ENCODE measurements at places on chromosomes 16 and 17.

- DNase-seq, result no peak
Measured at GRCh38 chr17:33661975-33662374, 368.9 kb upstream of the ASIC2 start.

DNA sequence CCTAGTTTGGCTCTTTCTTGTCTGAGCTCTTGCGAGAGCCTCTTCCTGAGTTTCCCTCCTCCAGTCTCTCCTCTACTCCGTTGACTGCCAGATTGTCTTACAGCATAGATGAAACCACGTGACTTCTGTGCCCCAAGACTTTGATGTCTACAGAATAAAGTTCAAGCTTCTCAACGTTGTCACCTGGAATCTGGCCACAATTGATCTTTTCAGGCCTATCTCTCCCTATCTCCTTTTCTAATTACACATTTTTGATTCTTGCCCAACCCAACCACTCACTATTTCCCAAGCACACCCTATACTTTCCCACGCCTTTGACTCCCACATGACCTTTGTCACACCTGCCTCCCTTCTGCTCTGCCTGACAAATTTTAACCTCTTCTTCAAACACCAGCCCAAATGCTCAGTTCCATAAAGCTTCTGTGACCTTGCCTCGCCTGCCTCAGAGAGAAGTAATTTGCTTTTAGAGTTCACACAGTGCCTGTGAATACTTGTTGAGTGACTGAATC lies 52.4 kb upstream of the PMFBP1 start:
- DNase-seq, result no peak

GRCh38 chr17:50904518-50905459 lies 38.6 kb upstream of the TOB1 start:
- no peak for DNase-seq

DNA sequence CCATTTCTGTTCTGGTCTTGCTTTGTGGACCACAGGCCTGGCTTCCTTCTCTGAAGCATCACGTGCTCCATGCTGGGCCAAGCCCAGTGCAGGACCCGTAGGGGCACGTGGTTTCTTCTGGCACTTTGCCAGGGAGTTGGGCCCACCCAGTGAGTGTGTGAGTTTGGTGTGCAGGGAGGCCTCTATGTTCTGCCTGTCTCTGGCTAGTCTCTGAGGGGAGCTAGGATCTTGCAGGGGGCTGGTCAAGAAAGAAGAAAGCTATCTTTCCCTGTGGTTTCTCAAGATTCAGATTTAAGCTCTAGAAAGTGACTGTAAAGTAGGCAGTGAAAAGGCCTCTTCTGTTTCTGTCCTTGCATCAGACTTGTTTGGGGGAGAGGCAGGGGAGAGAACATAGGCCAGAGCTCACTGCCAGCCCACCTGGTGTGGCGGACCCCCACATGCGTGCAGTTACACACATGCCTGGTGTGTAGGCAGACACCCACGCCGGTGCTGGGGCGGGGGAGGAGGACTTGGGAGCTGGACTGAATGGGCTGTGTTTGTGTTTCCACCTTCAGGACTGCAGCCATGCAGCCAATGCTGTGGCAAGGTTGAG lies 11.8 kb downstream of the LASP1 start:
- DNase-seq, result no peak

DNA sequence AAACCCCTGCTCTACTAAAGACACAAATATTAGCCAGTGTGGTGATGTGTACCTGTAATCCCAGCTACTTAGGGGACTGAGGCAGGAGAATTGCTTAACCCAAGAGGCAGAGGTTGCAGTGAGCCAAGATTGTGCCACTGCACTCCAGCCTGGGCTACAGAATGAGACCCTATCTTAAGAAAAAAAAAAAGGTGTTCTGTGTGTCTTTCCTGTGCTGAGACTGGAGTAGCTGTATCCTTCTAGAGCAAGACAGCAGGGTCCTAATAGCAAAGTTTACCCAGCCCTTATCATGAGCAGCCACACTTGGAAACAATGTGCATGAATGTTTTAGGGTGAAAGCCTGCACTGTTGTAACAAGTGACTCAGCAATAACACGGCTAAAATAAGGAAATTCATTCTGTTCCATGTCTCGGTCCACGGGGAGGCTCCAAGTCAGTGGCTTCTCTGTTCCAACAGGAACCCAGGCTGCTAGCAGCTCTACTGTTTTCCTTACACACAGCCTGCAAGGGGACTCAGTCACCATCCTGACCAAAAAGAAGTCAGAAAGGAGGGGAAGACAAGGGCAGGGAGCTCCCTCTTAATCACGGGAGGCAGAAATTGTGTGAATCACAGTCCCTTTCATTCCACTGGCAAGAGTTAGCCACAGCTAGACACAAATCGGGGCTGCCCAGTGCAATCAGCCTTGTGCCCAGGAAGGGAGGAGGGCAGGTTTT lies 7.1 kb upstream of the SLC5A11 start:
- DNase-seq, result no peak

GRCh38 chr16:87003414-87003755 lies 313.8 kb downstream of the C16orf95 start:
- no peak for DNase-seq

GRCh38 chr16:12518241-12519175 lies 285.2 kb downstream of the CPPED1 start:
- no peak for DNase-seq

DNA sequence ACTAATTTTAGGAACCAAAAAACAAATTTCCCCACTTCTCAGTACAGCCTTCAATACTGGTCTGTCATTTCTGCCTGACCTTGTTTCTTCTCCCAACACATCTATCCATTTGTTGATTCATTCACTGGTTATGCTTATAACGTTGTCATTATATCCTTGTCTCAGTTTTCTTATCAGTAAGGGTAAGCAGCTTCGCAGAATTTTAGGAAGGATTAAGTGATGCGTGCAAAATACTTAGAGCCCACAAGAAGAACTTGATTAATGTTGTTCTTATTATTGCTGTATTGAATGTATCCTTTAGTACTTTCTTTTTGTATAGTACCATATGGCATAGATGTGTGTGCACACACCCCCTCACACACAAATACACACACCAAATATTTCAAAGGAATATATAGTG lies 403.5 kb upstream of the HSBP1 start:
- DNase-seq, result no peak

GRCh38 chr17:31524926-31525800 lies 133.7 kb downstream of the RAB11FIP4 start:
- DNase-seq, result peak; percentile 66

- no peak for DNase-seq
Measured at GRCh38 chr17:604765-605164, 109.9 kb downstream of the VPS53 start.

- DNase-seq, result no peak
Measured at GRCh38 chr17:51926448-51926847, 232.1 kb downstream of the CA10 start.

DNA sequence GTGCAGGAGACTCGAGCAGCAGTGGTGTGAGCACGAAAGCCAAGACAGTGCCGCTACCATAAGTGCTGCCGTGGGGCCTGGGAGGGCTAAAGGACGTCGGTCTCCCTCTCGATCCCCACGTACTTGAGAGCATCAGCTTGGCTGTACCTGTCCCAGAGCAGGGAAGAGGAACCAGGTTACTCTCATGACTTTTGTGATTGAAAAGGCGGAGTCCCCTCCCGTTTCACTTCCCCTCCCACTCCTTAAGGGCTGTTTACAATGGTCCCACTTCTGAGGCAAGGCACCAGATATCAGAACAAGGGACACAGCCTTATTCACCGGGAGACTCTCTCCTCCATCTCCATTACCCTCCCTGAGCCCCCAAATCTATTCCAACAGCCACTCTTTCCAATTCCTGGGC lies 20.1 kb downstream of the CNTNAP1 start:
- no peak for DNase-seq

DNA sequence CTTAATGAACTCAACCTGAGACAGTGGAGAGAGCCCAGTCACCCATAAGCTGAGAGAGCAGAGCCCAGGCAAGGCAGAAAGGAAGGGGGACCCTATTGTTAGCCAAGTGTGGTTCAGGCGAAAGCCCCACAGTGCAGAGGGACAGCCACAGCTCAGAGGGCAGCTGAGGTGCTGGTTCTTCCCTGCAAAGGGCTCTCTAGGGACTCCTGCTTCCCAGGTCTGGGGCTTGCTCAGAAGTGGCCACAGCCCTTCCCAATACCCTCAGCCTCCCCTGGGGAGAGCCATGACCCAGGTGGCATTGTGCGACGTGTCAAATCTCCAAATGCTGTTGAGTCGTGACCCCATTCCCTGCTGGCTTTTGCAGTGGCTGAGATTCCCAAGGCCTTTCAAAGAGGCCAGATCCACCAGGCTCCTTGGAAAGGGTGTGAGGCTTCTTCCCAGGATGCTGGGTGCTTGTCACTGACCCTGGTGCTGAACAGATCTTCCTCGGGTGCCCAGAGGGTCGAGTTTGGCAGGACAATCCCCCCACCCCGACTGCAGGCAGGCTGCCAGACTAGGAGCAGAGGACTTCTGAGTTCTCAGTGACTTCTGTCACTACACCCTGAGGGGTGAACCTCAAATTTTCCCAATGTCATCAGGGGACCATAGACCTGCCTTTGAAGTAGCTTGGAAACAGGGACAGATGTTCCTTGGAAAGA lies 2.5 kb upstream of the CCL17 start:
- no peak for DNase-seq

GRCh38 chr16:80743772-80744171 lies 60.6 kb downstream of the CDYL2 start:
- no peak for DNase-seq

DNA sequence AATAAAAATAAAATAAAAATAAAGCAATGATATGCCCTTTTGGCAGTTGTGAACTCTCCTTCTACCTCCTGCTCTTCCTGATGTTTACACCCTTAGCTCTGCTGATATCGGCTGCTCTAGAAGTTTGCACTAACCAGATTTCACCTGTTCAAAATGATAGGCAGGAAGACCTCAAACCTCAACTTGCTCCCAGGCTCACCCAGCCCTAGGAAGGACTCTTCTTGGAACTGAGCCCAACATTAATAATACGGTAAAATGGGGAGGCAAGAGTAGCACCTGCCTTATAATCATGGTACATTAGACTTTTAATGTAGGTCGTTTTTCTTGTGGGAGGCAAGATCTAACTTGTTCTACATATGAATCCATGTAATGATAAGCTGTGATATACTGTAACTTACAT lies 61.2 kb upstream of the MED13 start:
- no peak for DNase-seq

DNA sequence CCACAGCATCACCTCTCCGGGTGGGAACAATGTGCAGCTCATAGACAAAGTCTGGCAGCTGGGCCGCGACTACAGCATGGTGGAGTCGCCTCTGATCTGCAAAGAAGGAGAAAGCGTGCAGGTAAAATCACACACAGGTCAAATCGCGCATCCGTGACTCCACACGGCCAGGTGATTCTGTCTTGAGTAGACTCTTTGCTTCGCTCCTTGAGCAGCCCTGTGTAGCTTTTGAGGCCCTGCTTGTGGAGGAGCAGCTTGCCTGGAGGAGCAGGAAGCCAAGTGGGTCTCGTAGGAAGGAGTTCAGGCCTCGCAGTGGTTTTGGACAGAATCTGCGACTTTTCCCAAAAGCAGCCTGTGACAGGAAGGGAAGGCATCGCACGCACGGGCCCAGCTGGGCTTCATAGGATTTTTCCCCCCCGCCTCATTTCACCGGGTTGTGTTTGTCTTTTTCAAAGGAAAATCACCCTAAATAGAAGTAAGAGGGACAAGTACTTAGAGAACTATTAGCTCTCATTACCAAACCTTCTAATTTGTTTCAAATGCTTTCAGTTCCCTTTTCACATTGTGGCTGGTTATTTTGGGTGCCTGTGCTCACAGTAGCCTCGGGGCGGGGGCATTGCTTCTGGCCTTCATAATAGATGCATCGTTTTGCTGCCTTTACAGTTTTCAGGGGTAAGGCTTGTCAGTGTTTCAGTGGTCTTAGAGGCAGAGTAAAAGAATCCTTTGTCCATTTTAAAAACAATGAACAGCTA lies 71.5 kb downstream of the SEC14L1 start:
- no peak for DNase-seq

- no peak for DNase-seq
Measured at GRCh38 chr17:51951741-51952140, 206.8 kb downstream of the CA10 start.

DNA sequence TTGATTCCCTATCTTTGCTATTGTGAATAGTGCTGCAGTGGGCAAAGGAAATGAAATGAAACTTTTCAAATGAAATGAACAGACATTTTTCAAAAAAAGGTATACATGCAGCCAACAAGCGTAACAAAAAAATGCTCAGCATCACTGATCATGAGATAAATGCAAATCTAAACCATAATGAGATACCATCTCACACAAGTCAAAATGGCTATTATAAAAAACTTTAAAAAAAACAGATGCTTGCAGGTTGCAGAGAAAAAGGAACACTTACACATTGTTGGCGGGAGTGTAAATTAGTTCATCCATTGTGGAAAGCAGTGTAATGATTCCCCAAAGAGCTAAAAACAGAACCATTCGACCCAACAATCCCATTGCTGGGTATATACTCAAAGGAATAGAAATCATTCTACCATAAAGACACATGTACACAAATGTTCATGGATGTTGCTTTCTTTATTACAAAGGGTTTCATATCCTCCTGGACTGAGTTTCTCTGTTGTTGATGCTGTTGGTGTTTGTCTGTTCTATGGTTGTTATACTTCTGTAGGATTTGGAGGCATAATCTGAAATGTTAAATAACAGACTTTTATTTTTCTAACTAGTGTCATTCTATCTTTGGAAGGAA lies 99.3 kb upstream of the SOX9 start:
- DNase-seq, result no peak

DNA sequence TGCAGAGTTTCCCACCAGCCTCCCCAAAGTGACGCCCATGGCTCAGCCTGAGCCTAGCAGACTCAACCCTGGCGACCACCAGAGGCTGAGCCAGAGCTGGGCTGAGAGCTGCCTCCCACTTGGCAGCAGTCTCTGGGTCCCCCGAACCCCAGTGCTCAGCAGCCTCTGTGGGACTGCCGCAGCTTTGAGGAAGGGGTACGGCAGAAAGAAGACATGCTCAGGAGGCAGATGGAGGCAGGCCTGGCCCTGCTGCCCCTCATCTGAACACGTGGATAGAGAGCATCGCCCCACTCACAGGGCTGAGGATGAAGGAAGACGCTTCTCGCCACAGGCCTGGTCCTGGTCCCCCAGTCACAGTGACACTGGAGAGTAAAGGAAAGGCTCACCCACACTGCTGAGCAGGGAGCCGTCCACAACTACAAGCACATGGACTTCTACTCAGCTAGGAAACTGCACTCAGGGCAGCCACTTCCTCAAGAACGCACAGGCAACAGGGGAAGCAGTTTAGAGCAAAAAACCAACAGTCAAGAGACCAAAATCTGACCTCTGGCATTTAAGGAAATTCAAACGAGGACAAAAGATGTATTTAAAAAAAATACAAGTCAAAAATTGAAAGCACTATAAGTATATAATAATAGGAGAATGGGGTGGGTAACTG lies 45.2 kb upstream of the GSG1L start:
- DNase-seq, result no peak

- DNase-seq, result no peak
Measured at GRCh38 chr17:74137416-74137815, 66.1 kb upstream of the RPL38 start.

All from stimulated activated CD8-positive, alpha-beta memory T cell treated with anti-CD3 and anti-CD28 coated beads, Interleukin-15, amount 100 ng/mL, for 4 hours (primary cell).